Uterus (tissue), 4 donors: ENCODE measurements at places on chromosomes 6 and 20.
A peak's percentile ranks its signal among the peaks of the same experiment; 100 is the strongest.

DNA sequence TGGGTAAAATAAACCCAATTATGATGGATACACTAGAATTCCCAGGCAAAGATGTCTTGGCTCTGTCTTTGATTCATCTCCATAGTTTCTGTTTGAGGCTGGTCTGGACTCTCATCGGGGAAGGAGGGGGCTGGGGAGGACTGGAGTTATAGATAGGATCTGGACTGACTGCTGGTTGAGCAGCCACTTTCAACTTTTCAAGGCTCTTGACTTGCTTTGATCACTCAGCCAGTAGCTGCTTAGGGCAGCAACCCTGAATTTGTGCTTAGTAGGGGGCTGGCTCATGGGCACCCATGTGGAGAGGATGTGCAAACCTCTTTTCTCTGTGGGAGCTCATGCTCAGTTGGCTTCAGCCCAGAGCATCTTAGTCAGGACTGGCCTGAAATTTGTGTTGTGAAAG lies 114.0 kb upstream of the NEDD9 start:
- DNase-seq: no peak

- DNase-seq: no peak
These were observed 56.5 kb upstream of the DST start for GRCh38 chr6:56699066-56699654.

DNA sequence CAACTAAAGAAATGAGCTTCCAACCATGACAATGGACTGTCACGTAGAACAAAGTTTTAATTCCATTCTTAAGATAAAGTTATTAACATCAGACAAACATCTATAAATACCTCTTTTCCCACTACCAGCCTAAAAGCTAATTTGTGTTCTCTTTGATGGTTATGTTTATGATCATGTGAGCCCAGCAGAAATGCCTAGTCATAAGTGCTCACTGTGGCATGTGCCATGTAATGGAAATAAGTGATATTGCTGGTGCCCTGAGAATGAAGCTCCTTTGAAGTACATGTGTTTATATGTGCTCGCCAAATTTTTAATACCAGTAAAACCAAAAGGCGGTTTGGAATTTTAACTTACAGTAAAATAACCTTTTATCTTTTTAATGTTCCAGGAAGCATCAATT lies 205.8 kb downstream of the ISM1 start:
- no peak for DNase-seq

DNA sequence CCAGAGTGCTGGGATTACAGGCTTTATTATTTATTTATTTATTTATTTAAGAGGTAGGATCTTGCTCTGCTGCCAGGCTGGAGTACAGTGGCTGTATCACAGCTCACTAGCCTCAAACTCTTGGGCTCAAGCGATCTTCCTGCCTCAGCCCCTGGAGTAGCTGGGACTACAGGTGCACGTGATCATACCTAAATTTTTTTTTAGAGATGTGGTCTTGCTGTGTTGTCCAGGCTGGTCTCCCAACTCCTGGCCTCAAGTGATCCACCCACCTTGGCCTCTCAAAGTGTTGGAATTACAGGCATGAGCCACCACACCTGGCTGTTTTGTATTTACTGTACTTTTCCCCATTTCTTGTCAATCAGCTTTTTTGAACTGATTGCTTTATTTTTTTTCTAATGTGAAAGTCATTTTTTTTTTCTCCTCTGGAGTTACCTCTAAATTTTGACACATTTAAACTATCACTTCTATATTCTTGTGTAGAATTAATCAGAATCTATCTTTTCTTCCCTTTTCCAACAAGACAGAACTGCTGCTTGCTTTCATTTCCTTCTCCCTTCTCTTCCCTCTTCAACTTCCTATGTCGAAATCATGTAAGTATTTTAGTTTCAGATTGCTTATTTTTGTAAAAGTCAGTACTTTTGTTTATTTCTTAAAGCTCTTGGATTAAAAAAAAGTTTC lies 12.0 kb downstream of the PANK2 start:
- no peak for DNase-seq

GRCh38 chr6:21518317-21518716 lies 75.2 kb upstream of the SOX4 start:
- DNase-seq: no peak

DNA sequence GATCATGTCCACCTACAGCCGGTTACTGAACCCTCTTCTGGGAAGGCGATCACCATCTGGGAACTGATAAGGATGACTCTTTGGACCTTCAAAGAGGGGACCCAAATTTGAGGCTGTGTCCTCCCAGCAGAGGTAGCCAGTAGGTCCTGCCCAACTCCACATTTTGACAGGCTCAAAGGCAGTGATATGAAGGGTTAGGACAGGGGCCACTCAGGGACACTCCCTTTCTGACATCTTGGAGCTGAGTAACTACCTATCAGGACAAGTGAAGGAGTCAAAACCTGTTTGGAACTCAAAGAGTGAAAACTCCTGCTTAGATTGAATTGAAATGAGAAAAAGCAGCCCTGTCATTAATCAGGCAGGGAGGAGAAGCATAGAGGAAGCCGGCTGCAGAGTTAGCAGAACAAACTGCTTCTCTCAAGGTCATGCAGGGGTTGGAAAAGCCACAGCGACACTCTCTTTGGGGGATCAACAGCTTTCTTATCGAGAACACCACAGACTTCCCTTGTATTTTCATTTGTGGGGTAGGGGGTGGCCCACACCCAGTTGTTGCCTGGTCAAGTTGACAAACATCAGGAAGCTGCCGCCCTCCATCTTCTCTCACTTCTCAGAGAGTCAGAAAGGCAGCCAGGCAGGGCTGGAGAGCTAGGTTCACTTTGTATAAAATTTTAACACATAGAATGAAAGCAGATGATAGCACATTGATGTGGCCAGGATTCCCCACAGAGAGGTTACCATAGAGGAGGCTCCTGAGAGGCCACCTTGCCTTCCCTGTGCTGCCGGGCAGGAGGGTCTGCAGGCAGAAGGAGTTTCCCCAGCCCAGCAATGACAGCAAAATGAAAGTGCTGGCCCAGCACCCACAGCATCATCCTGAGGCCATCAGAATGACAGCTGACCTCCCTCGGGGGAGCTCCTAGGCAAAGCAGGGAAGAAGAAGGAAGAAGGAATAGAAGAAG lies 47.6 kb downstream of the AGPAT4 start:
- DNase-seq: no peak

DNA sequence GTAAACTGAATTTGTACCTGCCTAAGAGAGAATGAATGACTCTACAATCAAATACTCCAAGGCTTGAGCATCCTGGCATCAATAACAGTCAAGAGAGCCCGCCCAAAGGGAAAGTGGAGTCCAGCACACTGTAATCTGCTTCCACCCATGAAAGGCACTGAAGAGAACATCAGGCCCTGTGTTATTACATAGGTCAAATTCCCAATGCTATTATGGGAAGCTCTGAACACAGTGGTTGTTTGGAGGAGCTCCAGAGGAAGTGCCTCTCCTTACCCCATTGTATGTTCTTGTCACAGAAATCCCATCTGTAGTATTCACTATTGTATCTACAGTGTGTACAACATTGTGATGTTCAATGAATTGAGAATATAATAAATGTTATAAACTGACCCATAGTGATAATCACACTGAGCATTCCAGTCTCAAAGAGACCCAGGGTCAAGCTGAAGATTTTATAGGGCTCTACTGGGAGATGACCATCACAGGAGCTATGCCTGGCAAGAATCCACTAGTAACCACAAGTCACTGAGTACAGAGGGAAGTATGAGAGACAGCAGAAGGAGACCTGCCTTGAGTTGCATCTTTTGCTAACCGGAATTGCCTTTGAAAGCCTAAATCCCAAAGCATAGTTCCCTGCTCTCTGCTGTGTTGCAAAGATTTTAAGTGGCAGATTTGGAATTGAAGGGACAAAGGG lies 446.7 kb downstream of the GJA1 start:
- no peak for DNase-seq

DNA sequence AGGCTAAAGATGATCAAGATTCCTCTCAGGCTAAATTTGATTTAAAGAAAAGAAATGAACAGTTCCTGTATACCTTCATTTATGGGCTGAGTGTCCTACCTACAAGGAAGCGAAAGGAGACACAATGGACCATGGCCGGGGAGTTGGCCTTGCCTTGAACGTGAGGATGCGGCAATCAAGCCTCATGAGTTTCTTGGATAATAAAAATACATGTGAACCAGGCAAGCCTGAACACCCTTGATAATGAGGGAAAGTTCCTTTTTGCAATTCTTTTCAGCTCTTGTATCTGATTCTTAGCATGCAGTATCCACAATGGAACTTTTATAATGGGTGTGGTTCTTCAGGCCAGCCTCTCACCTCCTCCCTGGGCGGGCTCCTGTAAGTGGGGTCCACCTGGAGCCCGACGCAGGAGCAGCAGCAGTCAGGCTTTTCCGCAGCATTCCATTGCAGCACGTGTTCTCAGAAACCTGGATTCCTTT lies 83.8 kb downstream of the RNASET2 start:
- DNase-seq: no peak

GRCh38 chr6:147003186-147003585 lies 201.0 kb upstream of the STXBP5 start:
- no peak for DNase-seq

- DNase-seq: no peak
These were observed 1.8 kb downstream of the NKX2-2 start for GRCh38 chr20:21511850-21512633.

GRCh38 chr6:13892017-13892645 lies 32.6 kb upstream of the RNF182 start:
- DNase-seq: no peak

DNA sequence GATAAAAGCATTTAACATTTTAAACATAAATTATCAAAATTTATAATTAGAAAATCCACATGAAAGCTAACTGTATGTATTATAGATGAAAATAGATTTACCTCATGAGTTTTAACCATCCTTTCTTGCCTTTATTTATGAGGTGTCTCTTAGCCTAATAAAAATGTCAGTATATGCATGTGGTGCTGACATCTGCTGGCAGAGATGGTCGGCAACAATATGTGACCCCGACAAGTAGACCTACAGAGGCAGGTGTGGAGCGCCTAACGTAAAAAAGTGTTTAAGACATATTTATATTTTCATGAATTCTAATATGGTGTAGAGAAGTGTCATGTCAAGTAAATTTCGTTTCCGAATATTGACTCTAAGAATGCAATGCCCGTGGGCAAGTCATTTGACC lies 149.0 kb upstream of the FUT9 start:
- DNase-seq: no peak

DNA sequence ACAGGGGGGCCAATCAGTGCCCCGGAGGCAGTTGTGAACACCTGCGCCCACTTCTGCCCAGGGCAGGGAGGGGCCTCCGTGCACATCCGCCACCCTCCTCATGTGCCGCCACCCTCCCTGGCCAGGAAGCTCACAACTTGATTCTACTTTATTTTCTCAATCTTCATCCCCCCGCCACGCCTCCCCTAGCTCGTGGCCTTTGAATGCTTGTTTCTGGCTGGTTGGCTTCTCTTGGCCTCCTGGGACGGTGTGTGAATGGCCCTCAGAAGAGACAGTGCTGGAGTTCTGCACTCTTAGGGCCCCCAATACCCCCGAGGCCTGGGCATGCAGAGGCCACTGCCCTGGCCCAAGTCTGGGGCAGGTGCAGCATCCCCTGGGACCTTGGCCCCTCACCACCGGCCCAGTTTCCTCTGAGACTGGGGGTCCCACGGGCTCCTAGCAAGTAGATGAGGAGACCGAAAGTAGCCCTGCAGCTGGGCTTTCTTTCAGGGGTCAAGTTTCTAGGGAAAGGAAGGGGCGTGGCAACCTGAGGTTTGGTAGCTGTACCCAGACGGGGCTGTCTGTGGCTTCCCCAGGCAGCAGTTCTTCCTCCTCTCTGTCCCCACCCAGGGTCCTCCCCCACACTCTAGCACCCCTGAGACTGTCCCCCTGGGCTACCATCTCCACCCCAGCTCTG lies 1.3 kb downstream of the RGS19 start:
- no peak for DNase-seq

DNA sequence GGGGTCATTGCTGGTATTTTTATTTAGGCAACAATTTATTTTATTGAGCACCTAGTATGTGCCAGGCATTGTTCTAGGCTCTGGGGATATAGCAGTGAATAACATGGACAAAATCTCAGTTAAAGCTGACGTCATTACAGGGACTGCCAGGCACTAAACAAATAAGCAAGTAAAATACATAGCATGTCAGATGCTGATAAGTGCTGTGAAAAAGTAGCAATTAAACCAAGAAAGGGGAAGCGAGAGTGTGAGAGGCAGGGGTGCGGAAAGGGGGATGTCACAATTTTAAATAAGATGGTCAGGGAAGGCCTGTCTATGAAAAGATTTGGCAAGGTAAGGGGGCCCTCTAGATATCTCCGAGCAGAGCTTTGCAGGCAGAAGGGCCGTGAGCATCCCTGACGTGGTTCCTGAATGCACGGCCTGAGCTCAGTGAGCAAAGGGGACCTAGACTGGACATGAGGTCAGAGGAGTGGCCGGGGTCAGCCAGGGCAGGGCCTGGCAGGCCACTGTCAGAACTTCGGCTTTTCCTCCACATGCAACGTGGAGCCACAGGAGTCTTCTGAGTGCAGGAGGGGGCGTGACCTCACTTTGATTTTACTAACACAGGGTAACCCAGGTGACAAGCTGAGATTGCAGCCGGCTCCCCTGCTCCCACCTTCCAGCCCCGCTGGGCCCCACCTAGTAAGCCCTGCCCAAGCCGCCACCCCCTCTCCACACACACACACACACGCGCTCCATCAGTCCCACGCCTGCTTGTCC lies 24.2 kb upstream of the SIRPA start:
- DNase-seq: no peak

GRCh38 chr20:2967841-2968240 lies 75.6 kb upstream of the GNRH2 start:
- no peak for DNase-seq

DNA sequence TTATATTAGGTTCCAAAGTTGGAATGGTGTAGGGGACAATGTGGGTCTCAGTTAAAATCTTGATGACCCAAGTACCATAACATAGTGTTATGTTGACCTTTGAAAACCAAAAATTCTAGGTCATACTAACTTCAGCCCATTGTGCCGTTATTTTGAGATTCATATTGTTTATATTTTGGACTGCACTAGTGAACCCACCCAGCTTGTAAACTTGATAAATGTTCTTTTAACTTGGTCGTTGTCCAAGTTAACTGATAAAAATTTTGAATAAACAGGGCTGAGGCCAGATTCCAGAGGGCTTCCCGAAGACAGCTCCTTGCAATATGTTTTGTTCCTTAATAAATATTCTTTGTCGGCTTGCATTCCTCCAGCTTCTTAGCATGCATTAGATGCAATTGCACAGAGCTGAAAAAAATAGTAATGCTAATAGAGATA lies 90.3 kb downstream of the BCAS1 start:
- DNase-seq: no peak

DNA sequence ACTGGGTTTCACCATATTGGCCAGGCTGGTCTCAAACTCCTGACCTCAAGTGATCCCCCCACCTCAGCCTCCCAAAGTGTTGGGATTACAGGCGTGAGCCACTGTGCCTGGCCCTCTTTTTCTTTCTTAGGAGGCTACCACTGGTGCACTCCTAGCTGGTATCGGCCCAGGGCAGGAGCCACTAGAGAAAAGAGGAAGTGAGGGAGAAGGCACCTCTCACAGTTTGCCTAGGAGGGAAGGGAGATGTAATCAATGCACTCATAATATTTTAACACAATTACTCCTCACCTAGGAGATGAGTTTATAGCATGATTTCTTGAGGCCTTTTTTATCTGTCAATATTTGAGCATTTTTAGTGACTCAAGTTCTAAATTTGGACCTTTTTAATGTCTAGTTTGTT lies 189.0 kb upstream of the SOX4 start:
- DNase-seq: no peak

- peak; percentile 62 for DNase-seq
These were observed at the start of gene CBFA2T2 for GRCh38 chr20:33490023-33490933. CBFA2T2 (plus strand) TSS chr20:33490096; CDS start chr20:33490268, 172 bp downstream.

- DNase-seq: no peak
These were observed 366 bp downstream of the SLC22A1 start for GRCh38 chr6:160121981-160122380.

- no peak for DNase-seq
These were observed 28.1 kb downstream of the SLC52A3 start for GRCh38 chr20:740162-740561.

- no peak for DNase-seq
These were observed 130.9 kb downstream of the FOXA2 start for GRCh38 chr20:22453244-22454080.
